Amniotic stem cell (primary cell): ENCODE measurements at places on chromosomes 3 and 15.

DNA sequence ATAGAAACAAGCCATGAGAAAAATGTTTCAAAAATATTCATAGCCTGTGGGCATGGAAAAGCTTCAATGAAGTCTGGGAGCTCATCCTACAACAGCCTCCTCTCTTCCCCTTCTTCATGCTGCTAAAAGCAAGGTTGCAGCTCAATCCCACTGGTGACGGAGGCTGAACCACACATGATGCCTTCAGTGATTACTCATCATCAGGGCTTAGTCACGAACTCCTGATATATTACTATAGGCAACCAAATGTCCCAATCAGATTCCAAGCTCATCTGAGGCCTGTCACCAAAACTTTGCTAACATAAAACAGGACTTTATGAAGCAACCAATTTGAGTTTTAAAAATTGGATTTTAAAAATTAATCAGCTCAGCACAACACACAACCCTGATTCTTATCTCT, 24.0 kb upstream of the SLC24A5 start:
- peak; percentile 78 for DNase-seq

- DNase-seq = no peak
Measured at GRCh38 chr15:39746714-39747276, 35.8 kb downstream of the FSIP1 start.

DNA sequence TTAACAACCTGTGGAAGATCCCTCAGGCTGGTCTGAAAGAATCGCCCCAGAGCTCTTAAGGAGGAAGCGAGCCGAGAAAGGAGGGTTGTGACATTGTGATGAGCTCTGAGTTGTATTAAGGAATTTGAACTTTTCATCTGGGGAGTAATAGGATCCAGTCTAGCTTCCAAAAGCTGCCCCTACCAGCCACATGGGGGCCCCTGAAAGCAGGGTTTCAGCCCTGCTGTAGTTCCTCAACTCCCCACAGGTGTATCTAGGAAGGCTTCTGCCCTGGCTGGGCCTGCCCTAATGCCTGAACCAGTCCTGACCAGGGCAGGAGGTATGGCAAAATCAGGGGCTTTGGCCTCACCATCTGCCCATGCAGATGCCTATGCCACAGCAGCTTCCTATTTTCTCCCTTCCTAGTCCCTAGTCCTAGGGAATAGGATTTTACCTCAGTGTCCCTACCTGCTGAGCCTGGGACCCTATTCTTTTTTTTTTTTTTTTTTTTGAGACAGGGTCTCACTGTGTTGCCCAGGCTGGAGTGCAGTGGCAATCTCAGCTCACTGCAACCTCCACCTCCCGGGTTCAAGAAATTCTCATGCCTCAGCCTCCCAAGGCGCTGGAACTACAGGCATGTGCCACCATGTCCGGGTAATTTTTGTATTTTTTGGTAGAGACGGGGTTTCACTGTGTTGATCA, 5.0 kb upstream of the AP3S2 start:
- DNase-seq = no peak

GRCh38 chr3:128560768-128561167, 67.8 kb upstream of the GATA2 start:
- no peak for DNase-seq

DNA sequence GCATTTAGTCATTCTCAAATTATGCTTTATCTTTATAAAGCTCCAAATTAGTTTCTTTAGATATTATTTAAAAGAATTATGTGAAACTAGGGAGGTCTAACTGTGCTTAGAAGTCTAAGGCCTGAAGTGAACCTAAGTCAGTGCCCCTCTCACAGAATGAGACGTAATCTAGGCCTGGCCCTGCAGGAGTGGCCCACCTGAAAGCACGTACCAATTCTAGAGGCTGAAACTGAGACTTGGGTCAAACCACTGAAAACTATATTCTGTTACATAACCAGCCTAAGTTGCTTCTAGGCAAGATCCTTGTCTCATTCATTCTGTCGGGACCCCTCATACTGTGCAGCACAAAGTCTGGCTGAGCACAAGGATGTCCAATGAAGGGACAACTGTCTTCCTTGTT, 143.7 kb downstream of the ISL2 start:
- no peak for DNase-seq

- DNase-seq = no peak
Measured at GRCh38 chr3:70992131-70992530, 591.4 kb downstream of the FOXP1 start.

DNA sequence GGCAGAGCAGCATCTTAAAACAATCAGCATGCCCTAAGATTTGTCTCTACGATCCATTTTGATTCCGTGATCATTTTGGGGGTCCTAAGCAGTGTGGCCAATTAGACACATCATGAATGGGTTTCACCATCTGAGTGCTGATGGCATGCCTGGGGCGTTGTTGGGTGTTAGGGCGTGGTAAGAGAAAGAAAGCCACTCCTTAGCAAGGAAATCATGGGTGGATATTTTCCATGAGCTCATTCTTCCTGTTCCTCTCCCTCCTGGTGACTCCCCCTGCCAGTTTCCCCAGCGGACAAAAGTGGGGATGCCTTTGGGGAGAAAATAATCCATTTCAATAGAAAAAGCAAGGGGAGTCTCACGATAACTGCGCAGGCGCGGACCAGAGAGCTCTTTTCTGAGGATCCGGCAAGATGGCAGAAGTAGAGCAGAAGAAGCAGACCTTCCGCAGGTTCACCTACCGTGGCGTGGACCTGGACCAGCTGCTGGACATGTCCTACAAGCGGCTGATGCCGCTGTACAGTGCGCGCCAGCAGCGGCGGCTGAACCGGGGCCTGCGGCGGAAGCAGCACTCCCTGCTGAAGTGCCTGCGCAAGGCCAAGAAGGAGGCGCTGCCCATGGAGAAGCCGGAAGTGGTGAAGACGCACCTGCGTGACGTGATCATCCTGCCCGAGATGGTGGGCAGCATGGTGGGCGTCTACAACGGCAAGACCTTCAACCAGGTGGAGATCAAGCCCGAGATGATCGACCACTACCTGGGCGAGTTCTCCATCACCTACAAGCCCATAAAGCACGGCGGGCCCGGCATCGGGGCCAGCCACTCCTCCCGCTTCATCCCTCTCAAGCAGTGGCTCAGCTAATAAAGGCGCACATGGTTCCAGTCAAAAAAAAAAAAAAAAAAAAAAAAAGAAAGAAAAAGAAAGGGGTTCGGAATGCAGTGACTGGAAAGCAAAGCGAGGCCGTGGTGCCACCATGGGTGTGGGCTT, 301.8 kb downstream of the LRTM1 start:
- DNase-seq = no peak

GRCh38 chr3:42693530-42693930, 8.2 kb downstream of the KLHL40 start:
- no peak for DNase-seq
